ENCODE measurements at places on chromosomes 1 and 21.

- DNase-seq = peak; percentile 49
Observed at GRCh38 chr21:27406300-27407009, 439.6 kb upstream of the ADAMTS5 start.

GRCh38 chr1:247740721-247741120 lies 2.3 kb downstream of the OR14K1 start:
- DNase-seq = no peak

DNA sequence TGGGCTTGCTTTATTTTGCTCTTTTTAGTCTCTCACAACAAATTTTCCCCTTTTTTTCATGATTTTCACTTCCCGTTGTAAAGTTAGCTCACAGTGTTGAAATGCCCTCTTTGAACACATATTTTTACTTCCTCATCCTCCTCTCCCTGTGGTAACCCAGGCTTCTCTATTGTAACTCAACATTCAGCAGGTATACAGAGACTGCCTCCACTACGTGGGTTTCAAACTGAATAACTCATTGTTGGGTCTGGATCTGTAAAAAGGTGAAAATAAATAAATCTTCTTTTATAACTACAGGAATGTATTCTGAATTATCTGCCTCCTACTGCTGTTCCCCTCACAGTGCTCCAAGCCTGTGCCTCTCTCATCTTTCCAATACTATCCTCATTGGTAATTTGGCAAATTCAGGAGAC lies 166.4 kb downstream of the RUNX1 start:
- no peak for DNase-seq

DNA sequence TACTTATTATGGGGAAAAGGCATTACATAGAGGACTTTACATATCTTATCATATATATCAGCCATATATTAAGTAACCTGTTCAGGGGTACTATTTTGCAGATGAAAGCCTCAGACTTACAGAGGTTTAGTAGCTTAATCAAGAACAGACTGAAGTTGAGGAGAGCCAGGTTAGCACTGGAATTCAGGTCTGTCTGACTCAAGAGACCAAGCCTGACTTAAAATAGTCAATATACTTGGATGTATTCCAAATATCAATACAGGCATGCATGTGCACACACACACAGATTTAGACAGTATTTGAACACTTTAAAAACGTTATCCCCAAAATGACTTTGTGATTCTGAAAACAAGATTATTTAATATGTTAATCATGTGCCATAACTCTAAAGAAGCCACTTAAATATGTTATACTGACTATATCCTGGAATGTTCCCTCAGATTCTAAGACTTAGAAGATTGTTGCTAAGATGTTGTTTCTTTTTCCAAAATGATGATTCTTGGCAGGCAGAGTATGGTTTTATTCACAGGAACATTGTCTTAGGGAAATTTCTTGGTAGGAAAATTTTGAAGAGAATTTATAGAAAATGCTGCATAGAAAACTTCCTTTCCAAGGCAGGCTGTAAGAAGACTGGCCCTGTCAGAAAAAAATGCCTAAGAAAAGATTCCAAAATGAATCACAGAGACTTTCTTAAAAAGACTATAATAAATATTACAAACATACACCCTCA lies 61.6 kb downstream of the ADAMTS1 start:
- peak; percentile 15 for DNase-seq

DNA sequence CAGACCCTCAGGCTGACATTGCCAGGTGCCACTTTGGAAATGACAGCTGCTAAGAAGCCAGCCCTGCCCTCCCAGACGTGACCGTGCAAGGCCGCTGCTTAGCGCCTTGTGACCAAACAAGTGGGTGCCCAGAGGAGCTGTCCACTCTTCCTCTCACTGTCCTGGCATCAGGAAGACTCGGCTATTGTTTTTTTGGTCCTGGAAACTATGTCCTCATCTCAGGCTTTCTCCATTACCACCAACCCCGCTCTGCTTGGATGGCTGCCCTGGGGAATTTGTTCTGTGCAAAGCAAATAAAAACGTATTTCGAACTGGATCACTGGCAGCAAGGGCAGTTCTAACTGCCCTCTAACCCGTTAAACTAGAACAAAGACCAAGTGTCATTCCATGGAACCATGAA lies 13.7 kb upstream of the TENT5C start:
- DNase-seq = no peak

GRCh38 chr1:174777262-174777661 lies 222.5 kb upstream of the CACYBP start:
- no peak for DNase-seq

DNA sequence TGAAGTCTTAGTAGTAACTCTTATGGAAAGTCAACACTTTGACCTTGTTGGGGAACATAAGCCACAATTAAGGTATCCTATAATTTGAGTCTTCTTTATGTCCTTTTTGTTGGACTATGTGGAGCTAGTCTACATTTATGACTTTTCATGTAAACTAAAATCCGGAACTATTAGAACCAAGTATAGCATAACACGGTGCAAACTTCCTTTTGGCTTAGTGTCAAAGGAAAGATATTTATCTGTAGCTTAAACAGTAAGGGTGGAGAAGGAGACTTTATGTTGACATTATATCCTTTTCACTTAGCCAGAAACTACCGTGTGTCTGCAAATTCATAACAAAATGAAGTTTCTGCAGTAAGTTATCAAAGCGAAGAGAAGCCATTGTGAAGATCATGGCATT lies 7.3 kb downstream of the UAP1 start:
- no peak for DNase-seq

DNA sequence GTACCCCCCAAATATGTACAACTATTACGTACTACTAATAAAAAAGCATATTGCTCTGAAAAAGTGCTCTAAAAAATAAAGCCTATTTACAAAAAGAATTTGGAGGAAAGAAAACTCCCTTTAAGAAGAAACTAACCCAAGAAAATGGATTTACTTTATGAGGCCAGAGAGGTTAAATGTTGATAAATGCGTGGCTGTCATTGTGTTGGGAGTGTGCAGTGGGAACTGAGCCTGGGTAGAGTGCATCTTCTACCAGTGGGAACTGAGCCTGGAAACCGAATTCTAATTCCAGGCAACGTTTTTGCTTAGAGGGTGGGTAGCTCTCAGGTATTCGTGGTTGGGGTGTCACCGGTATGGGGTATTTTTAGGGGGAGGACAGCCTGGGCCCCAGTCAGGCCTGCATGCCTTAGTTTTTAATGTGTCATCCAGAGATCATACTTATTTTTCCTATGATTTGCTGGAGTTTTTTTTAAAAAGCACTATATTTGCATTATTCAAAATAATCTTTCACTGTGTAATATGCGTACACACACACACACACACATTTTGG lies 24.1 kb upstream of the RNF187 start:
- DNase-seq = no peak

DNA sequence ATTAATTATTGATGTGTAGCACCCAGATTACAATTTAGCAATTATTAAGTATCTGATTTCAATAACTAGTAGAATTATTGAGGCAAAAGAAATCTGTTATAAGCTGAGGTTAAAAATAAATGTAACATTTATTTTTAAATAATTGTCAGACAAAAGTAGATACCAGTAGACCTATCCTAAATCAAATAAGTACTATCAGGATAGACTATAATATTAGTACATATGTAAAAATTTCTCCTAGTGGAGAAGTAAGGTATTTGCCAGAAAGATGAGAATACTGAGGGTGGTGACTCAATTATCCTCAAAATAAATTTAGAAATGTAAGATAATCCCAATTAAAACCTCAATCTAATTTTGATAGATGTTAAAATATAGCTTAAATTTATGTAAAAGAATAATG lies 377.8 kb upstream of the CHRM3 start:
- no peak for DNase-seq

DNA sequence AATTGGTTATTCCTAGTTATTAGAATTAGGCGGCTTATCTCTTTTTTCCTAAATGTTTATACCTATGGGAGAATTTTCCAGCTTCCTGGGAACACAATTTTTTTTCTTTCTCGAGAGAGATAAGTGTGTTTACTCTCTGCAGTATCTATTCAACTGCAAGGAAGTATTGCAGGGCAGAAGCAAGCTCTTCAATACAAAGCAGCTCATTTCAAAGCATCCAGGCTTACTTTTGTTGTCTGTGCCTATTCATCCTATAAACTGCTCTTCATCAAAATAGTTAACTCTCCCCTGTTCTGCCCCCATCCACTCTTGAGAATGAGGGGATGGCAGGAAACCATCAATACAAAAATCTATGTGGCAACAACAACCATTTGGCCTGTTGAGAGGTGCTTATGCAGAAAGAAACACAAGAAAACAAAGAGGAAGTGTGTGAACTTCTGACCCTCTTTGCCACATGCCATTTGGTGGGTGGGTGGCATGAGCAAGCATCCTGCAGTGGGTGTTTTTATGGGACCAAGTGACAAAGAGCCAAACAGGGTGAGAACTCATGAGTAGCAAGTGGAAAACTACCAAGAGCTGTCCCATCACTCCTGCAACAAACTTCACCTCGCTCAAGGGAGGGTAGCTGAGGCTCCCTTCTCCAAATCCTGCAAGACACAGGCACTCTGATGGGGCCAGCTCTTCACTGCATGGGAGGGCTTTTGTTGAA lies 50.6 kb upstream of the MRPS6 start:
- DNase-seq = peak; percentile 69

GRCh38 chr1:30721341-30721793 lies 2.0 kb downstream of the MATN1 start:
- DNase-seq = no peak

DNA sequence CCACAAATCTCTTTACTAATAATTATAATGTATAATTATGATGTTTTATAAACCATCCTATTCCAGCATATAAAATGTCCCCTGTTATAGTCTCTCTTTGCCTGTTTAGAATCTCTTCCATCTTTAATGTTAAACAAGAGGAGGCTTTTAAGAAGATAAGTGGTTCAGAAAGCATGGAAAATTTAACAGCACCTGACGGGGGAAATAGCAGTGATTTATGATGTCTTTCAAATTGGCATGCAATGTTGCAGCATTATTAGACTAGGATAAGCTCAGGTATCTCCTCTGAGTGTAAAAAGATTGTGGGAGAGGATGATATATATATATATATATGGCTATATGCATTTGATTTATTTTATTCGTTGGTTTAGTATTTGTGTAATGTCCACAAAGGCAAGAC lies 24.4 kb downstream of the GIPC2 start:
- no peak for DNase-seq

DNA sequence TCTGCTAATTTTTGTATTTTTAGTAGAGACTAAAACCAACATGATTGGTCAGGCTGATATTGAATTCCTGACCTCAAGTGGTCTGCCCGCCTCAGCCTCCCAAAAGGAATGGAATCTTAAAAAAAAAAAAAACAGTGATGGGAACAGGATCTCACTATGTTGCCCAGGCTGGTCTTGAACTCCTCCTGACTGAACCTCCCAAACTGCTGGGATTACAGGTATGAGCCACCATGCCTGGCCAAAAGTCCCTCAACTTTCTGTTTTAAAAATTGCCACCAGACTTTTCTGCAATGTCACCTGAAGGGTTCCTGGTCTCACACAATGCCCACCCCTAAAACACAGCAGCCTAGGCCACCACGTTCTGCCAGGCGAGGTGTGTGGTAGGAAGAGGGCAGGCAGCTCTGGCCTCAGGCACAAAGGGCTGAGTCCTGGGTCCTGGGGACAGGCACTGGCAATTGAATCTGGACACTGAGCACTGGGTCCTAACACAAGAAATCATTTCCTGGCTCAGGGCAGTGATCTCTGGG lies 21.2 kb upstream of the THRAP3 start:
- no peak for DNase-seq

- no peak for DNase-seq
Observed at GRCh38 chr1:111176678-111177077, 23.8 kb downstream of the DENND2D start.

GRCh38 chr21:37675202-37675801 lies 241.0 kb downstream of the KCNJ6 start:
- DNase-seq = peak; percentile 61

GRCh38 chr1:39369565-39369964 lies 121.9 kb upstream of the BMP8A start:
- DNase-seq = no peak

DNA sequence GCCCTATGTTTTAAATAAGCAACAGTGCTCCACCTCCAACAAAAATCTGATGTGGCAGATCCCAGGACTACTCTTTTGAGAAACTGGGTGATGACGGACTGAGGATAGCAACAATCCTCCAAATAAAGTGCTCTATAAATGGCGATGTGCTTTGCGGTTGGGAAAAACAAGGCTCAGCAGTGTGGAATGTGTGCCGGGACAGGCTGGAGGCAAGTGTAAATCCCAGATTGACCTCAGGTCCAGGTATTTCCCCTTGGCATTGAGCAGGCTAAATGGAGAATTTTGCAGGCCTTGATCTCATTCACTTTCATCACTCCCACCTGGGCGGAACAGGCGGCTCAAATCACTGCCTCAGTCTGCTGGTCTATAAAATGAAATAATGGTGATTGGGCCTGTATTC lies 35.1 kb downstream of the LRRC42 start:
- DNase-seq = no peak

DNA sequence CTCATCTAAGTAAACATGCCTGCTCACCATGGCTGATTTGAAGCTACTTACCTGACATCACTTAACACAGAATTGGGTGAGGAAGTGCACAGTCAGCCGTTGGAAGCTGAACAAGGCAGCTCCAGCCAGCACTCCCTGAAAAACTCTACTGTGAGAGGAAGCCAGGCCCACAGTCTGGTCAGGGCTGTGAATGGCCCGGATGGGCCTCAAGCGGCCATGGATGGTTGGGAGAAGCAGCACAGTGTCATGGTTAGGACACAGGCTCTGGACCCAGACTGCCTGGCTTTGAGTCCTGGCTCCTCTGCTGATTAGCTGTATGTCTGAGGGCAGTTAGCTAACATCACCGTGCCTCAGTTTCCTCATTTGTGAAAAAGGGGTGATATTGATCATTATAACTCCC lies 267.8 kb downstream of the GRIK3 start:
- no peak for DNase-seq

DNA sequence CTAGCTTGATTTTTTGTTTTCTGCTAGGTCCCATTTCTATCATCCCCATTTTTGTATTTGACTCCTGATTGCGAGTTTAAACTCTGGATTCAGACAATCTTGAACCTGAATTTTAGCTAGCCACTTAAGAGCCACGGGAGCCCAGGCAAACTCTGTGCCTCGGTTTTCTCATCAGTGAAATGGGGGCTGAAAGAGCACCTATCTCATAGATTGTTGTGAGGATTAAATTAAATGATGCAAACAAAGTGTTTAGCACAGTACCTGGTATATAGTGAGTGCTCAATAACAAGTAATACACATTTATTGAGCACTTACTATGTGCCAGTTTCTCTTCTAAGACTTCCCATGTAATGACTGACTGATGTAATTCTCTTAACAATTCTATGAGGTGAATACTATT lies 158.1 kb upstream of the POU3F1 start:
- no peak for DNase-seq

Data from GM23248 (cell line).